Stimulated activated CD4-positive, alpha-beta T cell treated with anti-CD3 and anti-CD28 coated beads, TNF-alpha, amount 100 ng/mL, for 48 hours (primary cell): ENCODE measurements at places on chromosomes 3 and 15.

DNA sequence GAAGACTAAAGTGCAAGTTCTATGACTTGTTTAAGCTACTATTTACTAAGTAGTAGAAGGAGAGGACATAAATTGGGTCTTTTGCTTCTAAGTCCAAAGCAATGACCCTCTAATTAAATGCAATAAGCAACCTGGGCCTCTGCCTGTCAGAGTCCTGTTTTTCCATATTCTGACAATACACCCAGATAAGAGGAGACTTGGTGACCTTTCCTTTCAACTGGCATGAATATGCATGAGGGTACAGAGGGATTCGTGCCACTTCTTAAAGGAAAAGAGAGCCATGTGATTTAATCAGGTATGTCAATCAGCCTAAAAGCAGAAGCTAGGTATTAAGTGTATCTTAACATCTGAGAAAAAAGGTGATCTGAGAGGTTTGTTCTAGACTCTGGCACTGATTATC is 50.7 kb upstream of the FGF7 start:
- DNase-seq, result no peak

- DNase-seq, result no peak
These were observed 366.0 kb downstream of the PTPRG start for GRCh38 chr3:61927332-61927731.

GRCh38 chr3:126621171-126621570 is 33.8 kb downstream of the TXNRD3 start:
- DNase-seq, result no peak

DNA sequence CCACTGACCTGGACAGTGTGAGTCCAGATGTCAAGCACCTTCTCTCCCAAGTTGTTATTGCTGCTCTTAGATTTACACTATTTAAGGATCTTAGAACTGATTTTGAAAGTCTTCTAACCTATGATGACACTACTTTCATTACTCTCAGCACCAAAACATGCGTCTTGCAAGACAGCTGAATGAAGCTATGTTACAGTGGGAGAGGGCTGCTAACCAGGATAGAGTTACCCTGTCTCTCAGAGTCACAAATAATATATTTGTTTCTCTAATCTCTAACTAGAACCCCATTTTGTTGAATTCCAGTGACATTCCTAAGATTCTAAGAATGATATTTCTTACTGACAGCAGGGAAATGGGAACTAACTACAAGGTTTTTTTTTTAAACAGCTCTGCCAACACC is 455.5 kb downstream of the MAGI1 start:
- DNase-seq, result no peak

DNA sequence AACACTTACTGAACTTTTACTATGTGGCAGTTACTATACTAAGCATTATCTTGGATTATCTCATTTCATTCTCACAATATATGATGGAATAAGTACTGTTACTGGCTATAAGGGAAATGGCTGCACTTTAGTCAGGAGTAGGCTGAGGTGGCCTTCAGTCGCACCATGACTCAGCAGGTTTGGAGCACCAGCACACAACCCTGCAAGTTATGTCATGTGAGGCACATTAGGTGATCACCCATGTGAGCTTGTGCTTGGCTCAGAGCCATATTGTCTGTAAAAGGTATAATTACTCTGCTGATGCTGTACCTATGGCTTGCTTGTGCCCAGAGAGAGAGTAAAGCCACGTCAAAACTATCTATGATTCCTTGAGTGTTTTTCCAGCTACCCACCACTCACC is 54.1 kb upstream of the TIPARP start:
- DNase-seq, result no peak

DNA sequence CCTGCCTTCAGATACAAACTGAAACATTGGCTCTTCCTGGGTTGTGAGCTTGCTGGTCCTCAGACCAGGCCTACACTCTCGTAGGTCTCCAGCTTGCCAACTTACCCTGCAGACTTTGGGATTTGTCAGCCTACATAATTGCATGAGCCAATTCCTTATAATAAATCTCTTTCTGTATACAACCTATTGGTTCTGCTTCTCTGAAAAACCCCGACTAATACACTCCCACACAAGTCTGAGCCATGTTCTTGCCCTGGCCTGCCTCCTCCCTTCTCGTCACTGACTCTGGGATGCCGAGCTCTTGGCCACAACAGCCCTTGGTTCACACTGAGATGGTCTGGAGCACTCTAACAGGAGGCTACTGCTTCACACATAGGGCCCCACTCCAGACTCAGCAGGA is 9.5 kb downstream of the CYP19A1 start:
- DNase-seq, result no peak

GRCh38 chr3:136078421-136079364 is 113.2 kb downstream of the PPP2R3A start:
- DNase-seq, result no peak

DNA sequence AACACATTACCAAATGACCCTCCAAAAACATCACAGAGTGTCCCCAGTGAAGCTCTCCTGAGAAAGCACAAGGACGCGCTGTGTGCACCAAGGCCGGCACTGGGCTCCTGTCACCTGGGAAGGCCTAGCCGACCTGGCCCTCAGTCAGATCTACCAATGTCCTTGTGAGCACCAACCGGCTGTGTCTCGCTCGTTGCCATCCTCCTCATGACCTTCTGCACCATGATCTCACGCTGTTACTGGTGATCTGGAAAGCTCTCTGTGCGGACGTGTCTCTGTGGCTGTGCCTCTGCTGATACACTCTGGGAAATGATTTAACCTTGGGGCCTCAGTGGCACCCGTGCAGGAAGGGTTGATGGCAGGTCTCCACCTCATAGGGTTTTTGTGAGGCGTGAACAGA is 24.2 kb downstream of the ZXDC start:
- no peak for DNase-seq

DNA sequence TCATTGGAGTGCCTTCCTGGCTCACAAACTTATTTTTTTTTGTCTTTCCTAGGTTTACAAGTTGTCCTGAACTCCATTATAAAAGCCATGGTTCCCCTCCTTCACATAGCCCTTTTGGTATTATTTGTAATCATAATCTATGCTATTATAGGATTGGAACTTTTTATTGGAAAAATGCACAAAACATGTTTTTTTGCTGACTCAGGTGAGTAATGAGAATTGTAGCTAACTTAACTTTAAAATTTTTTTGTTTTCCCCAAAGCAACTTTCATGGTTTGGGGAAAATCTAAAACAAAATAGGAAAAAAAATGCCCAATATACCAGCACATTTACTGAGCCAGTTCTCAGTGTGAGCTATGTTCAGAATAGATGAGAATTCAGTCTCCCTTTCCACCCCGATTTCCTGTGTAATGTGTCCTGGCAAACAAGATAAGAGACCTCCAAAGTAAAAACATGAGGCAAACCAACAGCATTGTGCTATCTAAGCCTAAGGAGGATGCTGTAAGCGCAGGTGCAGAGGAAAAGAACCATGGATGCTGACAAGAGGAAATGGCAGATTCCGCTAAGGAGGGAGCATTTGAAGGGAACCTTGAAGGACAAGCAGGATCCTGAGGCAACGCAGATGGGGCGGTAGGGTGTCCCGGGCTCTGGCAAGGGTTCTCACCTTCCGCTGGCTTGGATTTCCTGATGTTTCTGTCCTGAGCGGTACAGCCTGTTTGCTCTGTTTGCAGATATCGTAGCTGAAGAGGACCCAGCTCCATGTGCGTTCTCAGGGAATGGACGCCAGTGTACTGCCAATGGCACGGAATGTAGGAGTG is 171.4 kb downstream of the CACNA1D start:
- DNase-seq, result no peak

GRCh38 chr3:13073326-13074005 is at the start of gene IQSEC1:
TSS of gene IQSEC1 (minus strand) at chr3:13073429. CDS start at chr3:13073014, 415 bp downstream.
- DNase-seq, result peak; percentile 64

GRCh38 chr3:27326629-27327545 is 42.3 kb downstream of the NEK10 start:
- DNase-seq, result no peak

GRCh38 chr15:90214553-90215196 is 13.5 kb downstream of the SEMA4B start:
- DNase-seq, result no peak

- no peak for DNase-seq
These were observed 16.3 kb downstream of the BMF start for GRCh38 chr15:40092256-40092978.

GRCh38 chr3:56001537-56001936 is 466.7 kb downstream of the ERC2 start:
- DNase-seq, result no peak

GRCh38 chr3:114809668-114810413 is 337.2 kb downstream of the ZBTB20 start:
- no peak for DNase-seq

DNA sequence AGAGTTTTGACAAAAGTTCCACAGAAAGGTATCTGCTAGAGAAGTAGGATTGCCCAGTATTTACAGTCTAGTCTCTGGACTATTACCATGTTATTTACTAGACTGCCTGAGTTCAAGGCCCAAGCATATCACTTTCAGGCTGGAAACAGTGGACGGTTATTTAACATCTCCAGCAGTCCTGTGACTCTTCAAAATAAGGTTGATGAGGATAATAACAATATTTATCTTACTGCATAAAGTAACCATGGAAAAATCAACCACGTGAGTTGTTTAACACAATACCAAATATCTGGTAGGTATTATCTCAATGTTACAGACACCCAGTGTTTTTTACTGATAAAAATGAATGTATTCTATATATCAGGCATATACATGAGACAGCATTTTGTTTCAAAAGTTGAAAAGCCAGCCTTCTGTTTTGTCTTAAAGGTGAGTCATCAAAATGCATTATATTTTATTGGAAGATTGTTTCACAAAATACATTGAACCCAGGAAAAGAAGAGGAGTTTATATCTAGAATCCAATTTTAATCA is 535.8 kb downstream of the TBL1XR1 start:
- DNase-seq, result no peak

GRCh38 chr15:90882781-90883525 is 1.4 kb upstream of the FES start:
- no peak for DNase-seq

GRCh38 chr3:62884096-62884870 is 9.1 kb upstream of the CADPS start:
- no peak for DNase-seq

GRCh38 chr15:89307791-89308190 is 26.8 kb downstream of the POLG start:
- DNase-seq, result no peak

DNA sequence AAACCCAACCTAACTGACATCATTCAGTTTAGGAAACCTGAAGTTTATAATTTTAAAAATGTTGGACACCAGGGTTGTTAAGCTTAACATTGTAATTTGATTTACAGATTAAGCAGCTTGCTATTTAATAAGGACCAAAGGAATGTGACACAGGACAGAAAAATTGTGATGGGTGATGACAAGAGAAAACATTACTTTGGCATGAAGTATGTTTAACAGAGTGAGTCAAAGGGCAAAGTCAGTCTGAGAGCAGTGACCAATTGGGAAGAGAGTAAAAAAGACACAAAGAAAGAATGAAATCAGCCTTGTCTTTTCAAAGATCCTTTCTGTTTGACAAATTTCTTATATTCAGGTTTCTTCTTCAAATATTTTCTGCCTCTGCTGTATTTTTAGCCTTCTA is 1301.6 kb downstream of the SI start:
- DNase-seq, result no peak

- DNase-seq, result no peak
These were observed 25.8 kb upstream of the PLA2G4E start for GRCh38 chr15:42046597-42046996.

- no peak for DNase-seq
These were observed 1.4 kb upstream of the ROBO2 start for GRCh38 chr3:77038468-77038929.

GRCh38 chr3:10173095-10173925 is 8.6 kb downstream of the IRAK2 start:
- no peak for DNase-seq

- DNase-seq, result no peak
These were observed 312.4 kb upstream of the KCNMB2 start for GRCh38 chr3:178223876-178224275.
